Stimulated activated CD8-positive, alpha-beta memory T cell treated with anti-CD3 and anti-CD28 coated beads, Interleukin-15, amount 100 ng/mL, for 4 hours (primary cell): ENCODE measurements at places on chromosomes 7 and 10.

- DNase-seq, result no peak
These were observed 51.9 kb downstream of the MTPN start for GRCh38 chr7:135925210-135925609.

DNA sequence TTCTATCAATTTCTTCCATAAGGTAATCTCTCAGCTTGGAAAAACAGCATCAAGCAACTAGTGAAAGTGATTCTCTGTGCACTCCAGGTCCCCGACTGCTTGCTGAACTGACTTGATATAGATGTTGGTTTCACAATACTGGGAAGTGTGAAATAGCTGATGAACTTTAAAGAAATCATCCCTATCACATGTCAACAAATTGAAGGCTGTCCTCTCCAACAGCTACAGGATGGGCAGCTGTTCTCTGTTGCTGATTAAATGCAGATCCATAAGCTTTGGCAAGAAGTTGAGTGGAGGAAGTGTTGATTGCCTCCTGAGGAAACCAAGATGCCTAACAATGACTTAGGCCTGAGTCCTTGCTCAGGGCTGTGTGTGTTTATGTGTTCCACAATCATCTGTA lies 130.4 kb upstream of the GDF10 start:
- DNase-seq, result no peak

GRCh38 chr7:84701524-84702306 lies 485.1 kb downstream of the SEMA3D start:
- DNase-seq, result no peak

- no peak for DNase-seq
These were observed 625.4 kb upstream of the POM121L12 start for GRCh38 chr7:52410032-52410431.

- DNase-seq, result no peak
These were observed 9.4 kb upstream of the NKX2-3 start for GRCh38 chr10:99523251-99523773.

- DNase-seq, result no peak
These were observed 8.8 kb downstream of the TSPAN15 start for GRCh38 chr10:69459893-69460575.

- no peak for DNase-seq
These were observed 390.0 kb downstream of the TNS3 start for GRCh38 chr7:47191876-47192291.
